ENCODE measurements at places on chromosomes 7 and 10. TPM values are rescaled to one million over a fixed set of nuclear protein-coding genes. Genes with fewer than 3 reads are reported as not detected.
A peak's percentile ranks its signal among the peaks of the same experiment; 100 is the strongest.

ITIH5 gene
- total RNA-seq: 9.7 TPM

GRCh38 chr7:151010307-151011096, 13.8 kb downstream of the ATG9B start:
- DNase-seq: no peak

DNA sequence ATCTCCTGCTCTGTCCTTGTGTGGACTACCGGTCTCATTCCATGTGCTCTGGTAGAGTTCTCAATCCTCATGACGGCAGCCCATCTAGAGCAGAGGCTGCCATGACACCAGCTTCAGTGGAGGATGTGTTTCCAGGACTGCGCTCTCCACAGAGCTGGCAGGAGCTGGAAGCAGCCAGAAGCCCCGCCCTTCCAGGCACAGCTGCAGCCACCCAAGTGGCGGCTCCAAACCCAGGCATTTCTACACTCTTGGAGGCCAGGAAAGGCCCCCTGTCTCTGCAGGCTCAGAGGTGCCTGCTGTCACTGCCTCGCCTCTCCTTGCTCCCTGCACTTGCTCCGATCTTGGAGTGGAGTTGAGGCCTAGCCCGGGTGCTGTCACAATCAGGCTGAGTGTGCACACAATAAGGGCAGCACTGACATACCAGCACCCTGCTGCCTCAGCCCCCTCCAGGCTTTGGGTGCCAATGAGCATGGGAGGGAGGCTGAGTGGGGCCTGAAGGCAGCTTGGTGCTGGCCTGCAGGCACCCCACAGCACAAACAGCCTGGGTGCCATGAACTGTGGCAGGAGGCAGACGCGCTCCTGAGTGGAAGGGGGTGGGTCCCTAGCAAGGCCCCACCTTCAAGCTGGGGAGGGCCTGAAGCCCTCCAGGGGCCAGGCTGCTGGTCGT, 122.1 kb downstream of the LRRN3 start:
- no peak for DNase-seq

DNA sequence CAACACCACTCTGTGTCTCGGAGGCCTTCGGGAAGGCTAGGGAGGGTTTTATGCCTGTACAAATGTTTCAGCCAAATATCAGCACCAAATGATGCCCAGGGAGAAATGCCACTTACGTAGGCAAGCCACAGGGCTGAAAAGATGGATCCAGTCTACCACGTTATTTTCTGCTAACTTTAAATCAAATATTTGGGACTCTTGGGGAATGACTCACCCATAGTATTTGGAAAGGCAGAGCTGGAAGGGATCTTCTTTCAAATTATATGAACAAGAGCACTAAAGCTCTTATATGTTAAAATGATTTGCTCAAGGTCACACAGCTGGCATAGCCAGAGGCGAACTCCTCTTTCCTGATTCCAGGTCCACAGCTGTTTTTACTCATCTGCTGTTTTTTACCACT, 591.4 kb downstream of the SORCS1 start:
- DNase-seq: no peak

OPALIN gene
- total RNA-seq: not detected

EIF5AL1 gene
- 0.24 TPM for total RNA-seq

DNA sequence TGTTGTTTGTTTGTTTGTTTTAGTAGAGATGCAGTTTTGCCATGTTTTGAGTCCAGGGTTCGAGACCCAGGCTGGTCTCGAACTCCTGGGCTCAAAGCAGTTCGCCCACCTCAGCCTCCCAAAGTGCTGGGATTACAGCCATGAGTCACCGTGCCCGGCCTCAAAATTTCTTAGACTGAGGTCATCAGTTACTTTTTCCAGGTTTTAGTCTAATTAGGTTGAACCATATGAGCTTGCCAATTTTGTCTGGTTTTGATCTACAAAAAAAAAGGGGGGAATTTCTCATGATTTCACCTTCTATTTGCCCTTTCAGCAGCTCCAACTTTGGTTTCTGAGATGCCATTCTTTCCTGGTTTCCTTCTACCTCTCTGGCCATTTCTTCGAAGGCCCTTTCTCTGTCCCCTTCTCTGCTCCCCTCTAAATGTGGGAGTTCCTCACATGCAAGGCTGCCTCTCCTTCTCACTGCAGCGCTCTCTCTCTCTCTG, 5.5 kb downstream of the CUEDC2 start:
- DNase-seq: no peak

EBLN1 gene
- total RNA-seq: not detected

DNA sequence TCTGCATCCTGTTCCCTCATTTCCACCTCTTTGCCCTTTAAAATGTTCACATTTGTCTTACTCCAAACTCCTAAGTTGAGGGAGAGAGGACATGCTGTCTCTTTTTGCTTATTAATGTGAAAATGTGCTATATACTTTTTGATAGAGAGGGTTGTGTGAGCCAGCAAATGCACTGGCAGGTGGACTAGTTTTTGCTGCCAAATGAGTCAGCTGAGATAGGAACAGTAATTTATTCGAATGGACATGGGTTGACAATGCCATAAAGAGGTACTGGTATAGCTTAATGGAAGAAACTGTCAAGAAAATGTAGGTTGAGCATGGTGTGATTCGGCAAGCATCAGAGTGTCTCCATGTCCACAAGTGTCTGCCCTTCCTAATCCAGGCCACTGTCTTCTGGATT, 9.2 kb upstream of the TRUB1 start:
- no peak for DNase-seq

DNA sequence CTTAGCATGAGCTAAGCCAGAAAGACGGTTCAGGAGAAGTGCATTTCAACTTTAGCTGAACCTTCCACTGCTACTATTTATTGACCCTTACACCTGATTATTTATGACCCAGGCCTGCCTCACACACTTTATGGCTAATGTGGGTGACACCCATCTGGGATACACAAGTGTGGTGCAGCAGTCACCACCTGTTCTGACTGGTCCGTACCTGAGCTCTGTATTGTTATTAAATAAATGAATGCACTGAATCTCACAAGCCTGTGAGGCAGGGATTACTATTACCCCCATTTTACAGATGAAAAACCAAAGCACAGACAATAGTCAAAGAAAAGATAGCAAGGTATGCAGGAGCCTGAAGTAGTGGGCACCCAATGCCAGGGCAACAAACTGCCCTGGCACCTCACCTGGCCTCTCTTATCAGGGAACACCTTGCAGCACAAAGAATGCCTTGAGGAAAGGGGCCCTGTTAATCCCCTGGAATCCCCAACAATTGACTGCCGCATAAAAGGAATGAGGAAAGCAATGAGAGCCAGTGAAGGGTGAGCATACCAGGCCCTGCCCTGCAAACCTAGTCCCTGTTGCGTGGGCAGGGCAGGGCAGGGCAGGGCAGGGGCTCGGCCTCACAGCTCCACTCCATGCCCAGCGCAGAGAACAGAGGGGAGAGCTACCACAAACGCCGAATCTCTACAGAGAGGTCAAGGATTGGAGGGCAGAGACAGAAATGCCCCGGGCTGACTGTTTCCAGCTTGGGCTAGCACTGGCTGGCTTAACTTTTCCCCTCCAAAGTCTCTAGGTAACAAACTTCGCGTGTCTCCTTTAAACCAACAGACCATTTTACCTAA, 1.3 kb downstream of the ANXA11 start:
- no peak for DNase-seq

GRCh38 chr7:128210590-128211570, 30.2 kb upstream of the LEP start:
- DNase-seq: no peak

PRSS37 gene
- not detected for total RNA-seq

DNA sequence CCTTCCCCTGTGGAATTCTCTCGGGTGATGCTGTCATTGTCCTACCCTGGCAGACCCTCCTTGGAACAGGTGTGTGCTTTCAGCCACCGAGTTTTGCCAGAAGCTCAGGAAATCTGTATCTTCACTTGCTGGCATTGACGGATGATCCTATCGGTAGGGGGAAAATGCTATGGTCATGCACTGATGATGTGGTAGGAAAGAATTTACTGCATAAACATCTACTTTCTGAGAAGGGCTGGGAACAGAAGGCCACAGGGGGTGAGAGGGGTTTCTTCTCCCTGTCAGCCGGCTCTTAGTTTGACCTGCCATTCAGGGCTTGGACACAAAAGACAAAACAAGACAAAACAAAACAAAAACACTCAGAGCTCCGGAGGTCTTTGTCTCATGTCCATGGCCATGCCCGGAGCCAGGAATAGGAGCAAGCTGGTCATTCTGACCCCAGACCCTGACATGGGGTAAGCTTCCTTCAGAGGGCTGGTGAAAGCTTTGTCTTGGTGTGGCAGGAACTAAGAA, 43.6 kb upstream of the CARD11 start:
- no peak for DNase-seq

PIK3CG gene
- 6.2 TPM for total RNA-seq

DNA sequence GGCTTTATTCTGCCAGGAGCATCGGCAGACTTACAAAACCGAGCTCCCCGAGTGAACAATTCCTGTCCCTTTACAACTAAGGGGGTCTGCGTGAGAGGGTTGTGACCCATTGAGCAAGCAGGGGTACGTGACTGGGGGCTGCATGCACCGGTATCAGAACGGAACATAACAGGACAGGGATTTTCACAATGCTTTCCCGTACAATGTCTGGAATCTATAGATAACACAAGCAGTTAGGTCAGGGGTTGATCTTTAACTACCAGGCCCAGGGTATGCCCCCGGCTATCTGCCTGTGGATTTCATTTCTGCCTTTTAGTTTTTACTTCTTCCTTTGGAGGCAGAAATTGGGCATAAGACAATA, 38.1 kb upstream of the GSDME start:
- no peak for DNase-seq

GRCh38 chr7:22240904-22241571, 115.9 kb downstream of the RAPGEF5 start:
- no peak for DNase-seq

DNA sequence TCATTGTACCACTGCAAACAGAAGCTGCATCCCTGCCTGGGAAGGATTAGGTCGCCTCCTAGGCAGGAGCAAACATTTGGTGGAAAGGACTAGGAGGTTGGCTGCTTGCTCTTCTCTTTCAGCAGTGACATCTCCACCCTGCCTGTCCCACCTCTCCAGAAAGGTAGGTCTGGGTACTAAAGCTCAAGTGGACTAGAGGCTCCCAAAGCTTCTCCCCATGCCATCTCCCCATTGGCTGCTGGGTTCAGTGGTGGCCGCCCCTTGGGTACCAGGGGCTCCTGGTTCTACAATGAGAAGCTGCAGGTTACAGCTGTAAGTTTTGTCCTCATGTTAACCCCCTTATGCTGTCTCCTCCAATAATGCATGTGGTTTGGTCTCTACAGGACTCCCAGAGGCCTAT, 180.7 kb upstream of the MKI67 start:
- no peak for DNase-seq

ADCY1 gene
- 0.90 TPM for total RNA-seq

SLC26A3 gene
- total RNA-seq: not detected

FANK1 gene
- total RNA-seq: 4.4 TPM

DNA sequence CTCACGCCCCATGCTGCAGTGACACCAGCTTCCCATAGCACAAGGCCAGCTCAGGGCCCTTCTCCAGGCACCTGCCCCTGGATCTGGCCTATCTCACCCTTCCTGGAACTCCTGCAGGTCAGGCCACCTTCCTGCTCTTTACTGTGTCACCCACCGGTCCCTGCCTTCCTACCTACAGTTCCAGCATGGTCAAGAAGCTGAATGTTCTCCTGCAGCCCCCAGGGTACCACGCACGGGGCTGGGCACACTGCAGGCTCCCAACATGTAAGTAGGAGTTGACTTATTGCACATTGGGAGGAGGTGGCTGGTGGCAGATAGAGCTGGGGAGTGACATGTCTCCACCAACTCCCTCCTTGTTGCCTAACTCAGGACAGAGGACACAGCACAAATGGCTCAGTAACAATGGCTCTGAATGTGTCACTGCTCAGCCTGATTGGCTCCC, 14.5 kb downstream of the ITPRIP start:
- DNase-seq: no peak

DNA sequence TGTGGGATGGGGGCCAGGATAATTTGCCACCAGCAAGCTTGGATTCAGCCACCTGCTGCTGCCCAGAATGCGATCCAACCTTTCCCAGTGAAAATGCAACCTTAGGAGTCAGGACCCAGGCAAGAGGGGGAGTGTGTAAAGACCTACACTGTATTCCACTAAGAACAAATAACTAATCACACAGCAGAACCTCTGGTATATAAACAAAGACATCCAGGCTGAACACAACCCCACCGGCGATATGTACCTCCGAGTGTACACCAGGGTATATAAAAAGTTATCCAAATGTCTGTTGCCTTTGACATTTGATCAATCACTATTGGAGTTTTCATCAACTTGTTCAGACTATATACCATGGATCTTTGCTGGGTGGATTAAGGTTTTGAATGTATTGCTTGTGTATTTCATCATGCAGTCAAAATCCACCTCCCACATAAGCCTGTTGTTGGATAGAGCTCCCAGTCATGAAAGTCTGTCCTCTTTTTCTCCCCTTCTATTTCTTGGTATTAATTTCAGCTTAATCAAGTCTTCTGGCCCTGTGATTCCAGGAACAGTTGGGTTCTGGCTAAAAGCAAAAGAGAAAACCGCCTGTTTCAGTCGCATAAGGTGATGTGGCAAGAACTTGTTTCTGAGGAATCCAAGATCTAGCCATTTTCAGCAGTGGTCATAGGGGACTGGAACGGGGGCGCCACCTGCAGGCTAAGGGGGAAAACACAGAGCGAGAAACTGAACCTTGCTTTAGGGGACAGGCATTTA, 290.7 kb downstream of the CCDC3 start:
- DNase-seq: peak; percentile 65
